Suppressor macrophage treated with lipopolysaccharide for 4 hours (primary cell): ENCODE measurements at places on chromosomes 7 and 10.

- no peak for DNase-seq
Measured at GRCh38 chr10:127836966-127837365, 55.8 kb downstream of the CLRN3 start.

GRCh38 chr10:14570800-14571199 lies 203.9 kb downstream of the FAM107B start:
- DNase-seq, result no peak

GRCh38 chr7:145729691-145730090 lies 386.9 kb upstream of the CNTNAP2 start:
- DNase-seq, result no peak

GRCh38 chr7:150464962-150465361 lies 14.5 kb downstream of the GIMAP8 start:
- DNase-seq, result no peak

- no peak for DNase-seq
Measured at GRCh38 chr7:94345907-94346306, 48.8 kb upstream of the COL1A2 start.

- no peak for DNase-seq
Measured at GRCh38 chr7:37282927-37283326, 165.7 kb downstream of the ELMO1 start.

DNA sequence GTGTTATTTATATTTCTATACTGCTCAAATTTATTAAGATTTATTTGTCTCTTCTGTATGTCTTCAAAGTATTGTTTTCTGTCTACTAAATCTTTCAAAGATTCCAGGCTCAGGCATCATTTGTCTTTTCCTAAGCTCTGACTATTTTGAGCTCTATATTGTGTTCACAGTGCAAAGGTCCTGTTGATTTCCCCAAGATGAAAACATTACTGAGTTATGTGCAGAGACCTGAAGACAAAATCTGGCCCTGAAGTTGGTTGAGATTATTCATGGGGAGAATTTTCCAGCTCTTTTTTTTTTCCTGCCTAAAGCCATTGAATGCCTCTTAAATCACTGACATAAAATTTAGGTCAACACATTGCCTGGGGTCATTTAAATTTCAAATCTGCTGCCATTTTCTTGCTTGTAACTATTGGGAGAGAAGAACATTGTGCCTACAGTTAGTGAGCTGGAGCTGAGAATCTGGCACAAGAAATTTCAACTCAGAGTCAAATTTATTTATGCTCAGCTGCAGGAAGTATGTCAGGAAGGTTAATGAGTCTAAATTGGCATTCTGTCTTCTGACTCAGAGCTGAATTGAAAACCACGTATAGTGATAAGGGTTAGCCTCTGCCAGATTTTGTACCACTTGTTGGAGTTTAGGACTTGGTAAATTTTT lies 31.6 kb downstream of the CSTF2T start:
- no peak for DNase-seq

DNA sequence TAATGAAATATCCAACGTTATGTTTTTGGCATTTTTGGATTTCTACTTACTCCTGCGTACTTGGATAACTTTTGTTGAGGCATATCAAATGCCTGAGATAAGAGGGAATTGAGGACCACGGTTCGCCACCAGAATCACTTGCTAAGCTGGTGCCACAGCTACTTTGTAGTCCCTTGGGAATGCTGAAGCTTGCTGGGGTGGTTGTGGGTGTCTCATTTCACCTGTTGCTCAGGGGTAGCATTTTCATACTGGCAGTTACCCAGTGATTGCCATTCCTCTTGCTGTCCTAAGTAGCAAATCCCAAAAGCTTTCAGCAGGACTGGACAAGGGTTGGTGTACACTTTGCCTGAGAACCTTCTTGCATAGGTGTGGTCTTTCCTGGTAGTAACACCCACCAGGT lies 75.2 kb downstream of the CREB5 start:
- no peak for DNase-seq

DNA sequence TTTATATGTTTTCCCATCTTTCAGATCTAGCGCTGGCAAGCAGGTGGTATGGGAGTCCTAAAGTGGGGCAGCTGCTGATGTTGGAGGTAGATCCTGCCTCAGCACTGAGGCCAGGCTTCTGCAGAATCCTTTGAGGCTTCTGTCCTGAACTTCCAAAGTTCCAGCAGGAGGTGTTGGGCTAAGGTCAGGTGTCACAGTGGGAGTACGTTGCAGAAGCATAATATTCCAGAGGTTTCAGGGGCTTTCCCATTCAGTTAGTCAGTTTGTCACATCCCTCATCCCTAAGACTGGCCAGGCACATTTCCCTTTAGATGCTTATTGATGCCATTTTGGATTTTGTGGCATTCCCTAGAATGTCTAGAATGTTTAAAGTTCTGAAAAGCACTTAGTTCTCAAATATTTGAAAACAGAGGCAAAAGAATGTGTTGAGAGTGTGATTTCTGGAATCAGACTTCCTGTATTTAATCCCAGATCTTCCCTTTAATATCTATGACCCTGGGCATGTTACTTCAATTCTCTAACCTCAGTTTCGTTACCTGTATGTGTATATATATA lies 319.1 kb upstream of the PHYHIPL start:
- no peak for DNase-seq

DNA sequence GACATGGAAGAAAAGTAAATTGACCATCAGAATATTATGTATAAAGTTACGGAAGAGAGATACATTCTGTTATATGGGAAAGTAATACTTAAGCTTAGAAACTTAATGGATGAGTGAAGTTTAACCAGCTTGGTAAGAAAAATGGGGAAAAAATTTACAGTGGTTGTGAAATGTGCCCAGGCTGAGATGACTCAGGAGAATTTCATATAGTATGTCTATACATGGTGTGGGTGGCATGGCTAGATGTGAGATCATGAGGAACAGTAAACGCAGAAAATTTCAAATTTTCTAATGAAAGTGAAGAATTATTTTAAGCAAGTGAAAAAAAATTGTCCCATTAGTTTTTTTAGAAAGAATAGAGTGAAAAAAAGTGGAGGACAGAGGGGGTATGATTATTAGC lies 552.5 kb upstream of the SORCS1 start:
- peak; percentile 62 for DNase-seq

DNA sequence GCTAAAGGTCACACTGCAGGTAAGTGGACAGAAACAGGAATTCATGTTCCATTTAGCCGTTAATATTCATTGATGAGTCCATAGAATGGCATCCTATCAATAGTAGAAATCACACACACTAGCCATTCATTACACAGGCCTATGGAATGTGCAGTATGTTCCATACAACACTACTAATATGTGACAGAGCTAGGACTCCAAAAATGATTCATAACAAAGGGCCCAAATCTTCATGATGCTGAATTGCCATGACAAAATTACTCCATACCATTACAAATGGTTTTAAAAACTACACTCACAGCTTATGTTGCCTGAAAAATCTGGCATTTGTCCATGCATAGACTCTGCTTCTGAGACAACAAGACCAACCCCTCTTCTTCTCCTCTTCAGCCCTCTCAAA lies 549.1 kb downstream of the XPNPEP1 start:
- DNase-seq, result no peak

DNA sequence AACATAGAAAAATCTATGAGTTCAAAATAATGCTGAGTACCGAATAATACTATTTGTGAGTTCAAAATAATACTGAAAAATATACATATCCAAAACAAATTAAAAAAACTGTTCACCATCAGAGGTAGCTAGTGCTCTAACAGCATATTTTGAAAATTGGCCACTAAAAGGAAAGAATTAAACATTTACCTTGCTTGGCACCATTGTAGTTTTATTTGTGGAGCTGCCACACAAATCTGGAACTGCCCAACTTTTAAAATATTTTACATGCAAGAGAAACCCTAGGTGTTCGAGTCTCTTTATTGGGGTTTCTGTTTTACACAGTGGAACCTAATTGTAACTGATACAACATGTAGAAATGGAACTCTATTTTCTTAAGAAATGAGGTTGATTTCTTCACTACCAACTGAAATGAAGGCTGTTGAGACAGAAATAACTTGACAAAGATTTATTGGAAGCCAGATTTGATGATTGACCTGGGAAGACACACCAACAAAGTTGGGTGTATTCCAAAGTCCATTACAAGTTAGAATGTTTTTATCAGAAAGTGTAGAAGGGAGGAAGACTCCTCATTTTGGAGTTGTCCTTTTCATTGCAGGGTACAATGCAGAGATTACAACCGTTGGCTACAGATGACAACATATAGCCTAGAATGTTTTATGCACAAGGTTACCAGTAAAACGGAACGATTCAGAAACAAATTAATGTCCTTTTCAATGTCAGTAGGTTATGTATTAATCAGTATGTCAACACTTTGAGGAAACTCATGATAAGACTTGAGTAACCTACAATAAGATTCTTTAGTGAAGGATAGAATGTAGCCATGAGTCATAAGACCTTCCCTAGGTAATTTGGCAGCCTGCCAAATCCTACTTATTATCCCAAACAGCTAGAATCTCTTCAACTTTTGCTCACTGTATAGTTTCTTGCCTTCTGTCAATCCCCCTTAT lies 73.8 kb upstream of the PAPSS2 start:
- DNase-seq, result no peak

DNA sequence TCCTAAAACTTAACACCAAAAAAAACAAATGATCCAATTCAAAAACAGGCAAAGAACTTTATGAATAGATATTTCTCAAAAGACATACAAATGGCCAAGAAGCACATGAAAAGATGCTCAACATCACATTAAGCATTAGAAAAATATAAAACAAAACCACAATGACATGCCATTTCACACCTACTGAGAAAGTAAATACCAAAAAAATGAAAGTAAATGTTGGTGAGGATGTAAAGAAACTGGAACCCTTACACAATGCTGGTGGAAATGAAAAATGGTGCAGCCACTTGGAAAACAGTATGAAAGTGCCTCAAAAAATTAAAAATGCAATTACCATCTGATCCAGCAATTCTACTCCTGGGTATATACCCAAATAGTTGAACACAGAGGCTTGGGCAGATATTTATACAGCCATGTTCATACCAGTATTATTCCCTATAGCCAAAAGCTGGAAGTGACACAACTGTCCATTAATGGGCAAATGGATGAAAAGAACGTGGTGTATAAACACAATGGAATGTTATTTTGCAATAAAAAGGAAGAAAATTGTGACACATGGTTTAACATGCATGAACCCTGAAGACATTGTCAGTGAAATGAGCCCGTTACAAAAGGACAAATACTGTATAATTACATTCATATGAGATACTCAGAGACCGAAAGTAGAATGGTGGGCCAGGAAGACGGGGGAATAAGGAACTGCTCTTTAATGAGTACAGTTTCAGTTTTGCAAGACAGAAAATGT lies 89.0 kb downstream of the JMJD1C start:
- peak; percentile 81 for DNase-seq

DNA sequence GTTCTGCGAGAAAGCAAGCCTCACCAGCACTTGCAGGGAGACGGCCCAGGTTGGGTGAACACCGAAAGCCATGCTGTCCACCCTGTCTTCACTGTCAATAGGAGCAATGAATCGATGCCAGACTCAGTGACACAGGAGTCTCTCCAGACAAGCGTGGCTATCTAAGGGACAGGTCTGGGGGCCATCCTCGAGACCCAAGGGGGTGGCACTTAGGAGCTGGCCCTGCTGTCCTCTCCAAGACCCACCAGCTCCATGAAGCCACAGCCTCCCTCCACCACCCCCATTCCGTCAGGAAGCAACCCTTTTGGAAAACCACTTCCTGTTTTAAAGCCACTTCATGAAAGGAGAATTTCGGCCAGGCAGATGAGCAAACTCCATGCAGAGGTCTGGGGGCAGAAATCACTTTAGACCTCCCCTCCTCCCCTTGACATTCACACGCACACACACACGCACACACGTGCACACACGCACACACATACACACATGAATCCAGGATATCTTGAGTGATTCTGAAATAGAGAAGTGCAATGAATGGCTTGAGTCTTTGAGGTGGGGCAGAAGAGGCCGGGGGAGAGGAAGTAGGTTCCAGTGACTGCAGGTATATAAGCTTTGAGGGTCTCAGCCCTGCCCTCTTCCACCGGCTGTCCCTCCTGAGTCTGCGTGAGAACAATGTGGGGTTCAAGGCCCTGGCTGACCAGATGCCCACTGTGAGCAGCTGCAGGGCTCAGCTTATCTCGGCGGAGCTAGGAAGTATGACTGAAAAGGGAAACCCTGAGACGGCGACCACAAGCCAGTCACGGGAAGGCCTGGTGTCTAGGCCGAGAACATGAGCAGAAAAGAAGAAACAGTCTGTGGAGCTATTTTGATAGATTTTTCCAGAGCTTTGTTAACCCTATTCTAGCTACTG lies 25.0 kb downstream of the RGS10 start:
- peak; percentile 71 for DNase-seq

GRCh38 chr10:3977761-3978160 lies 192.8 kb upstream of the KLF6 start:
- DNase-seq, result no peak

DNA sequence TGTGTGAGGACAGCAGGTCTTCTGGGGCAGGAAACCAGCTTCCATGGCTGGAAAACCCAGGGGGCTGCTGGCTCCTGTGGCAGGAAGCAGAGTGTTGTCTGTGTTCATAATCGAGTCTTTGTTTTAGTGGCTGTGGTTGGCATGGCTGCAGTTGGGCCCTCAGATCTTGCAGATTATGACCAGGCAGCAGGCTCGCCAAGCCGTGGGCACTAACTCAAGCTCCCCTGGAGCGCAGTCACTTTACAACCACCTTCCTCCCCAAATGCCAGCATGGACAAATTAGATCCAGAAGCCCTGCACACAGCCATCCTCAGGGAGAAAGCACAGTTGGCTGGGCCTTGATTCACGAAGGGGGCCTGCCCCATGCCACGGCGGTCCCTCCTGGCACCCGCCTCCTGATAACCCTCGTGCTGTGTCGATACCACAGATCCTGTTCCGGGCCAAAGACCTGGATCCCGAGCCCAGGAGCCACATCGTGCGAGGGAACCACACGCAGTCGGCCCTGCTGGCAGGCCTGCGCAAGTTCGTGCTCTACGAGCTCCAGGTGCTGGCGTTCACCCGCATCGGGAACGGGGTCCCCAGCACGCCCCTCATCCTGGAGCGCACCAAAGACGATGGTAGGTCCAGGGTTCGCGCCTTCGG lies 552.5 kb upstream of the FOXK1 start:
- DNase-seq, result no peak

- no peak for DNase-seq
Measured at GRCh38 chr7:26127411-26127810, 24.6 kb upstream of the NFE2L3 start.

GRCh38 chr7:55474944-55475854 lies 97.1 kb downstream of the VOPP1 start:
- no peak for DNase-seq

DNA sequence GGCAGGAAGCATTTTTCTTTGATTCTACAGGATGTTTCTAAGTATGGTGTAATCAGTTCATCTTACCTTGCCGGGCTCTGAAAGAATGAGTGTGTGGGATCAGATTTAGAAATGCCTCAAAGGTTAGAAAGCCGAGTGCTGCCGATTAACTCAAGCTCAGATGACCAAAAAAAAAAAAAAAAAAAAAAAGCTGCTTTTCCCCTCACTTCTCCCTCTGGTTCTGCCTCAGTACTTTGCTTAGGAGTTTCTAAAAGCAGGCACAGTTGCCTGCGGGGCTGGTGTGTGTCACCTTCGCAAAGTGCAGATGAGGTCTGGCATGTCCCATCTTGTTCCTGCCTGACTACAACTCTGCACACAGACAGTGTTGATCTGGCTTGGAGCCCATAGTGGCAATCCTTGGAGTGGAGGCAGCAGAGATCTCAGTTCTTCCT lies 47.0 kb downstream of the KIAA1217 start:
- no peak for DNase-seq

- DNase-seq, result no peak
Measured at GRCh38 chr7:23475576-23475839, 5.2 kb upstream of the IGF2BP3 start.

- DNase-seq, result no peak
Measured at GRCh38 chr7:77771901-77772300, 26.3 kb downstream of the TMEM60 start.
